ENCODE measurements at places on chromosomes 4 and X. TPM values are rescaled to one million over a fixed set of nuclear protein-coding genes. Genes with fewer than 3 reads are reported as not detected.

- DNase-seq: no peak
These were observed 24.8 kb upstream of the WDR19 start for GRCh38 chr4:39157520-39157919.

GRCh38 chr4:82491251-82491960 is 61.0 kb downstream of the ENOPH1 start:
- DNase-seq: no peak

GRCh38 chrX:68203646-68204045 is 229.6 kb downstream of the OPHN1 start:
- no peak for DNase-seq

DNA sequence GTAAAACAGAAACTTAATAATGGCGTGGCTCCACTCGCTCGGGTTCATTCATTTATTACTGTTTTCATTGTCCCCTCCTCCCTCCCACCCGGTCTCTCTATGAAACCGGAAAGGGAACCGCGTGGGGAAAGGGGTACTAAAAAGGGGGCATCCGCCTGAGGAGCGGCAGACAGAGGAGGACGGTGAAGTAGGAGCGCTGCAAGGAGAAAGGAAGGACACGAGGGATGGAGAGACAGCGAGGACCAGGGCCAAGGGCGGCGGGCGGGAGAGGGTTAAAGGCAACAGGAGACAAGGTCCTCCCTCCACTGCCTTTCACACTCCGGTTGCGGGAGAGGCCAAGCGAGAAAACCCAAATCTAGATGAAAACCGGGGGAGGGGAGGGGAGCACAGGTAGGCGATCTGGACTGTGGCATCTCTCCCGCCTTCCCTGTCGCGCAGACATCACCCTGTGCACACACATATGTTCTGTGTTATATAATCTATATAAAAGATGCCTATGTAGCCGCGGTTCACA is 829 bp downstream of the ELOVL6 start:
- DNase-seq: peak; percentile 80

DNA sequence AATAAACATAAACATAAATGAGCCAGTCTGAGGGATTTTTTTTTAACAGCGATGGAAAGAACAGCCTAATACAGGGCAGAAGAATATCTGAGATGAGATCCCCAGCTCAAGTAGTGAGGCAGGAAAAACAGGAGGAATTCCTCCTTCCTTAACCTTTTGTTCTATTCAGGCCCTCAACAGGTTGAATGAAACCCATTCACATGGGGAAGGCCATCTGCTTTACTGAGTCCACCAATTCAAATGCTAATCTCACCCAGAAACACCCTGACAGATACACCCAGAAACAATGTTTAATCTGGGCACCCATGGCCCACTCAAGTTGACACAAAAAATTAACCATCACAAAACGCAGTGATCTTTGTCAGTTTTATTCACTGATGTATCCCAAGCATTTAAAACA is 45.5 kb downstream of the SMIM31 start:
- no peak for DNase-seq

DNA sequence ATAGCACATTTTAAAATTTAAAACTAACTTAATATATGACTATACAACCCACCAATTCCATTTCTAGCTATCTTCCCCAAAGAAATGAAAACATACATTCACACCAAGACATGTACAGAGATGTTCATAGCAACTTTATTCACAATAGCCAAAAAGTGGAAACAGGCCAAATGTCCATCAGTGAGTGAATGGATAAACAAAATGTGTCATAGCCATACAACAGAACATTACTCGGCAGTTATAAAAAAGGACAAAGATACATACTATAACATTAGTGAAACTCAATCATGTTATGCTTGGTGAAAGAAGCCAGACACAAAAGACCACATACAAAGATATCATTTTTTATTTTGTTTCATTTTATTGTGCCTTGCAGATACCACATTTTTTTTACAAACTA is 396.8 kb downstream of the PACRGL start:
- DNase-seq: no peak

DNA sequence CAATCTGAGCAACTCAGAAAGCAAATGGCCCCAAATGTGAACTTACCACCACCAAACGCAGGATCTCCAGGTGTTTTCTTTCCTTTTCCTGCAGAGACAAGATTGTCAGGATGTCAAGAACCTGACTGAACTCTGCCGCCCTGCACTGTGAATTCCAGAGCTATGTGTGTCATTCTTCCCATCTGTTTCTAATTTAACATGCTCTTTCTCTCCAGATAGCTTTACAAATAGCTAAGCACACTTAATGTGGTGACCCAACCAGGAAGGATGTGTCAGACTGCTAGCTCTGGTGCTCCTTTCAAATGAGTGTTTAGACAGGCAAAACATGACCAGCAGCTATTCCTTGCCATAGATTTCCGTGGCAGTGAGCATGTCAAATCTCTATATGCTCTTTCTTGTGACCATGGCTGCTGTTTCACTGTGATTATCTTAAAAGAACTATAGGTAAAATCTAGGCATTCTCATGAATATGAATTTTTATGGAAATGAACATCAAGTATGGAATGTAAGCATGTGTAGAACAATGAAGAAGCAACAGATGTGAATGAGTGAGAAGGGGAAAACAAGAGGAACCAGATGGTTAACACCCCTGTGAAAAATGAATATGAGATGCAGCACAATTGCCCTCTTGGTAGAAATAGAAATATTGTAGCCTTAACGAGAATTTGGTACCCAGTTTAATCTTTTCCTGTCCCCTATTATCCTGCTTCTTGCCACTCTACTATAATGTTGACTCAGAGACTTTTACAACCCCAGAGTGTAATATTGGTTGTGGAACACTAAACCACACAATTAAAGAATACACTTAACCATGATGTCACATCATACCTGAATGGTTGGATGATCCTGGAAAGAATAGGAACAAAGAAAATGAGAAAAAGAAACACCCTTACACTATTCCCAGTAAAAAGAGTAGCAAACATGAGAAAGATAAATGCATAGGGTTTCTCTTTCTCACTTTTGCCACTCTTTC is 247.8 kb upstream of the DKK2 start:
- no peak for DNase-seq

- DNase-seq: peak; percentile 44
These were observed 42.1 kb downstream of the RHOH start for GRCh38 chr4:40238700-40239548.

DNA sequence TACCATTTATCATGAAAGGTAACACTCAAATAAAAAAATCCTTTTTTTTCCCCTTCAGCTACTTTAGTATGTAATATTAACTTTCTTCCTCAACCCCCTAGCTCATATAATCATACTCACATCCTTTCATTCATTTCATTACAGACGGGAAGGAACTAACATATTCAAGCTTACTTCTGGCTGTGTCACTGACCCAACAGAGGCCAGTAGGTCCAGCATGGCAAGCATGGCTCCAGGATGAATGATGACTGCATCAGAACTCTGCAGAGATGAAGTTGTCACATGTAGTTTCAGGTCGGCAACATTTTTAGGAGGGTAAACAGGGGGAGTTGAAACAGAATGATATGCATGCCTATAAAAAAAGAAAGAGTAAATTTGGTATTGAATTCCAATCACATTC is 163.4 kb downstream of the WDFY3 start:
- DNase-seq: no peak

GRCh38 chr4:184424993-184425758 is 49.2 kb downstream of the IRF2 start:
- peak; percentile 81 for DNase-seq

- DNase-seq: peak; percentile 58
These were observed 124.3 kb upstream of the STX18 start for GRCh38 chr4:4666187-4666586.

DNA sequence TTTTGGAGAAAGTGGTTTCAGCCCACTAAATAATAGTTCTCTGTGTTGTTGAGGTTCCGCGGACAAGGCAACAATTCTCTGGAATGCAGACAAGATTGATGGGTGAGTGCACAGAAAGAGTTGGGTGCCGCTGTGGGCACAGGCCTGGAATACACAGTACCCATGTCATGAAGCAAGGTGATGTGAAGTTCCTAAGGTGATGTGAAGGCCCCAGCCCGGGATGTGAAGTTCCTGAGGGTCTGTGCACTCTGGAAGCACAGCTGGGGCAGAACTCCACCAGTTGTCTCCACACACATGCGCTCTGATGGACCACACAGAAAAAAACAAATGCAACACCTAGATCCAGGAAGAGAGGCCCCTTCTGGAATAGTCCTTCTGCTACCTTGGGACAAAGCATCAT is 86.6 kb upstream of the BMPR1B start:
- no peak for DNase-seq

GRCh38 chrX:333611-334311 is 15.2 kb upstream of the GTPBP6 start:
- DNase-seq: no peak

DNA sequence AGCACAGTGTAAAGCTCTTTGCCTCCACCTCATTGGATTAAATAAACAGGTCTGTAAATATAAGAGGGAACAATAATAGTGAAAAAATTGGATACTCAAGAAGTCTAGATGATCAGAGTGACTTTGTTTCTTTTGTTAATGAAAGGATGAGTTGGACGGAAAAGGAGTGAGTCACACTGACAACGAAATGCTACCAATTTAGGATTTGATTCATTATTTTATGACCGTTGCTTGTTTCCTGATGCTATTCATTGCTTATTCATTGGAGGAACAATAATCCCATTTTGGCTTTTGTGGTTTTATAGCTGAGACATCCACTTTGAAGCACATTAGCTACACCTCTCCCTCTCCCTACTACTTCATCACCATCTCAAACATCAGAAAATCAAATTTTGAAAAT is 74.4 kb upstream of the DYNLT3 start:
- no peak for DNase-seq

GRCh38 chr4:185374573-185374972 is 21.2 kb downstream of the LRP2BP start:
- no peak for DNase-seq

DNA sequence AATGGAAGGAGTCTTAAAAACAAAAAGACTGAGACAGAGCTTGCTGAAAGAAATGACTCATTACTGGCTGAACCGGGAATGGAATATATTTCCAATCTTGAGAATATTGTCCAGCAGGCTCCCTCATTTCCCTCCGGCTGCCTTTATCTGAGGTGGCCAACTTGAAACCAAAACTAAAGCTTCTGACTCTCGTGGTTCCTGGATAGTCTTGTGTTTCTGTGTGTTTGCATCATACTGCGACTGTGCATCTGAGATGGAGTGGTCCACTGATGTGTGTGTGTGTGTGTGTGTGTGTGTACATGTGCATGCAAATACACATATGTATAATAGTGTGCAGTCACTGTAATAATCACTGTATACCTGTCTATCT is 145.6 kb upstream of the SCML1 start:
- no peak for DNase-seq

DNA sequence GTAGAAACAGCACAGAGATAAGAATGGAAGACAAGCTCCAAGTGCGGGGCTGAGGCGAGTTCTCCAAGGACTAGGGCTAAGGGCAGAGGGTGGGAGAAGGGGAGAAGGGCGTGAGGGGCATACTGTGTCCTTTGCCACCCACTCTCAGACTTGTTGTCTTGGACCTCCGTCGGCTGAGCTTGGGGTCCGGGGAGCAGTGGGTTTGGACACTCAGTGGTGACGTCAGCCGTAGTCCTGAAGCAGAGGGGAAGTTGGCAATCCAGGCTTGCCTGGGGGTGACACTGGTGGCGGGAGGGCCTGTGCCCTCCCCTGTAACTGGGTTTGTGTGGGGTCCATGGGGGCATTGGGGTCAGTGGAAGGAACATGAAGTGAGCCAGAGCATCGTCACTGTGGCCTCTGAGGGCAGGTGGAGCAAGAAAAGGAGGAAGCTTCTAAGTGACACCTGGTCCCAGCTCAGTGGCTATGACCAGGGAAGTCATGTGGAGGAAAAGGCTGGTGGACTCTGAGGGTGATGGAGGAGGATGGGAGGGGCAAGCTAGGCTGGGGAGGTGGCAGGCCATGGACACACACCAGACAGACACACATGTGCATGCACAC is 17.6 kb downstream of the CD99 start:
- no peak for DNase-seq

DNA sequence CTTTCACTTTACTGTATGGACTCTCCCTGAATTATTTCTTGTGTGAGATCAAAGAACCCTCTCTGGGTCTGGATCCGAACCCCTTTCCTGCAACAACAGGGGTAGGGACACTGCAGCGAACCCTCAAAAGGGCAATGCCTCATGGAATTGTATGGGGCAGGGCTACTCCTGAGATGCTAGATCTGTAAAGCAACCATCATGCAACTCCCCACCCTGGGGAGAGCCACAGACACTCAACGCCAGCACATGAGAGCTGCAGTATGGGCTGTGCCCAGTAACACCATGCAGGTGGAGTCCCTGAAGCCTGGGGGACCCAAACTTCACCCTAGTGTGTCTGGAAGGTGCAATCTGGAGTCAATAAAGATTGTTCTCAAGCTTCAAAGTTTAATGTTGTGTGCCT is 304.7 kb downstream of the DCHS2 start:
- DNase-seq: no peak

SSX1 gene
- not detected for total RNA-seq

SLC6A14 gene
- not detected for total RNA-seq

SEL1L3 gene
- 134 TPM for total RNA-seq

P2RY10 gene
- not detected for total RNA-seq

ALB gene
- not detected for total RNA-seq

VCX gene
- total RNA-seq: not detected

ERCC6L gene
- 7.6 TPM for total RNA-seq
